ENCODE measurements at places on chromosomes 6 and 20. TPM values are rescaled to one million over a fixed set of nuclear protein-coding genes. Genes with fewer than 3 reads are reported as not detected.

The PLN gene
- total RNA-seq = 8.0 TPM

The PGK2 gene
- not detected for total RNA-seq

The MCHR2 gene
- total RNA-seq = not detected

The C20orf204 gene
- total RNA-seq = 2.0 TPM

The ECT2L gene
- 13.4 TPM for total RNA-seq

The OPN5 gene
- total RNA-seq = 0.12 TPM

The NUP43 gene
- 30.2 TPM for total RNA-seq

The MRPL14 gene
- 90.2 TPM for total RNA-seq

The BPIFB4 gene
- not detected for total RNA-seq

The UNC5CL gene
- total RNA-seq = 2.5 TPM

The PDYN gene
- total RNA-seq = not detected

The EPPIN gene
- 1.3 TPM for total RNA-seq

The OR2H2 gene
- total RNA-seq = not detected

The PYGB gene
- 30.3 TPM for total RNA-seq

The TPBG gene
- 10.0 TPM for total RNA-seq

The SLCO4A1 gene
- 4.7 TPM for total RNA-seq

The GPX5 gene
- not detected for total RNA-seq

The PET117 gene
- total RNA-seq = 11.4 TPM

The MMP24 gene
- 10.1 TPM for total RNA-seq

The ADAM33 gene
- 9.6 TPM for total RNA-seq

The RNF39 gene
- not detected for total RNA-seq

The WASF1 gene
- total RNA-seq = 2.9 TPM

The RNF5 gene
- 66.7 TPM for total RNA-seq

The BCAS4 gene
- 5.7 TPM for total RNA-seq

The DLGAP4 gene
- total RNA-seq = 36.5 TPM

The CD24 gene
- 155 TPM for total RNA-seq

The TAP1 gene
- 32.6 TPM for total RNA-seq

The HNF4A gene
- total RNA-seq = 0.67 TPM

The C20orf144 gene
- 0.31 TPM for total RNA-seq

The SF3B5 gene
- 36.3 TPM for total RNA-seq

The SLC17A9 gene
- 2.4 TPM for total RNA-seq

The SCRT2 gene
- total RNA-seq = not detected

The THBS2 gene
- 35.4 TPM for total RNA-seq

The CALHM6 gene
- total RNA-seq = 2.1 TPM

The LATS1 gene
- total RNA-seq = 35.4 TPM

The DSP gene
- 73.2 TPM for total RNA-seq

The KCNK16 gene
- not detected for total RNA-seq

The TRDN gene
- total RNA-seq = 0.11 TPM

The CFB gene
- total RNA-seq = 212 TPM

The PLCB4 gene
- total RNA-seq = 18.6 TPM

The TRIM40 gene
- total RNA-seq = not detected

The DLK2 gene
- 1.4 TPM for total RNA-seq

The BMP7 gene
- total RNA-seq = 1.7 TPM

The CDSN gene
- total RNA-seq = 0.06 TPM

The MDFI gene
- 36.4 TPM for total RNA-seq

The UNC93A gene
- total RNA-seq = not detected

The DEFB132 gene
- not detected for total RNA-seq

The ROMO1 gene
- total RNA-seq = 176 TPM

The BPIFB1 gene
- 445 TPM for total RNA-seq

The CENPB gene
- 35.9 TPM for total RNA-seq

The MYT1 gene
- not detected for total RNA-seq

The RAET1L gene
- not detected for total RNA-seq

The TBCC gene
- 22.2 TPM for total RNA-seq

The MPC1 gene
- total RNA-seq = 30.1 TPM

The TFAP2D gene
- total RNA-seq = not detected
